ENCODE measurements at places on chromosomes 5 and 9. TPM values are rescaled to one million over a fixed set of nuclear protein-coding genes. Genes with fewer than 3 reads are reported as not detected.

DNA sequence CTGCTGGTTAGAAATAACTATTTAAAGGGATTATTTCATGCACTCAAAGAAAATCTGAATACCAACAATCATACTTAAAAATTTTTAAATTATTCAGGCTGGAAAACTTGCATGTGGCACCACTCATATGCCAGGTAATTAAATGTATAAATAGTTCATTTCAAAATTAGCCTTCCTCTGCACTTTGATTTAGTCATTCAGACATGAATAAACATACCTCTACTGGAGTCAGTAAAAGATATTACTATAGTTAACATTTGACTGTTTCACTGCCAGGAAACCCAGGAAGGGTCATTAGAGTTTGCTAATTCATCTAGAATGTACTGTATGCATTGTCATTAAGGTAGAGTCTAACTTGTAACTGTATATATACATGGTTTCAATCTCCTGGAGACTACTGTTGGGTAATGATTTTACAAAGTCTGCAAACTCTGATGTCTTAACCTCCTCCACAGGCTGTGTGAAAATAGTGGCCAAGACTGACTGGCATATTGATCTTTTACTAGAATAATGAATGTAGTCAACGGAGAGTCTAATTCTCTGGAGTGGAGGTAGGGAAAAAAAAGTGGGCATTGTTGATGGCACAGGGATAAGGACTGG is 43.7 kb downstream of the TEX10 start:
- H3K27me3 ChIP-seq = no peaks in the 10 kb centered on the region
- H3K27ac ChIP-seq = no peak overlapping the region
- H3K36me3 ChIP-seq = no peaks in the 10 kb centered on the region
- H3K4me3 ChIP-seq = no peak overlapping the region

- no peak overlapping the region for H3K4me3 ChIP-seq
- H3K4me1 ChIP-seq = no peaks in the 10 kb centered on the region
- no peak overlapping the region for H3K27ac ChIP-seq
- no peaks in the 10 kb centered on the region for H3K27me3 ChIP-seq
- no peaks in the 10 kb centered on the region for H3K36me3 ChIP-seq
Observed at GRCh38 chr5:111606194-111606593, 93.9 kb upstream of the STARD4 start.

GRCh38 chr5:132414634-132415378 is 45.3 kb downstream of the SLC22A5 start:
- H3K36me3 ChIP-seq = no peaks in the 10 kb centered on the region
- peaks cover 16% of the 10 kb centered on the region for H3K4me1 ChIP-seq
- H3K4me3 ChIP-seq = no peak overlapping the region
- no peaks in the 10 kb centered on the region for H3K27me3 ChIP-seq
- no peak for DNase-seq

DNA sequence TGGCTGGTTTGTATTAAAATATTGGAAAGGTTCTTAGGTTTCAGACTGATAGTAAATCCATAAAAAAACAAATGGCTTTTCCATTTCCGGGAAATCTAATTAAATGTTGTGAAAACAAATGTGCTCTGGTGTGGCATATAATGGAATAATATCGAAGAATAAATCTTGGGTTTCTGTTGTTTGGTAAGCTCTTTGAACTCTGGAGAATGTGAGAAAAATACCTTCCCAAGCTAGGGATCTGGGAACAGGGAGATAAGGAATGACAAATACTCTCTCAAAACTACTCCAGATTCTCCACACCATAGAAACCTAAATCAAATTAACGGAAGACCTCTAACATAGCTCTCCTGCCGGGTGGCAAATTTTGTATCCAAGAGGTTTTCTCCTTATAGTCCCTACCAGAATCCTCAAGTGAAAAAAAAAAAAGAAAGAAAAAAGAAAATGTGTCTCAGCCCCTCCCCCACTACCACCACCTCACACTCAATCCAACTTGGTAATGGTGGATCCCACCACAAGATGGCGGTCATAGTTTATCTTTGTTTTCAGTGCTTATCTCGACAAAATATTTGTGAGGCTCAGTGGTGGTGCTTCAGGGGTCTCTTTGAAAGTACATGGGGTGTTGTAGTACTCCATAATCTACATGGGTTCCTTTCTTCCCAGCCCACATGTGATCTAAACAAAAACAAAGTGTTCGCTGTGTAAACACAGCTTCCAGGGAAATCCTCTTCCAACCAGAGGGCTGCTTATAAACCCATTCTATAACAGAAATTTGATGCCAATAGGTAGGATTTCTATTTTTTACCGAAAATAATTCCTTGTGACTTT is 54.5 kb upstream of the FST start:
- H3K4me1 ChIP-seq = no peaks in the 10 kb centered on the region
- no peak for DNase-seq
- H3K36me3 ChIP-seq = no peaks in the 10 kb centered on the region
- H3K27me3 ChIP-seq = no peaks in the 10 kb centered on the region

GRCh38 chr5:135569755-135570452 is 8.9 kb downstream of the CXCL14 start:
- H3K27ac ChIP-seq = no peak overlapping the region
- DNase-seq = no peak
- no peaks in the 10 kb centered on the region for H3K27me3 ChIP-seq
- H3K4me3 ChIP-seq = no peak overlapping the region

The SPATA31C1 gene
- not detected for polyA plus RNA-seq

The LPAR1 gene
- 5.5 TPM for polyA plus RNA-seq

The CHSY3 gene
- 0.07 TPM for polyA plus RNA-seq

Measured in pancreas (tissue), 10 donors.